ENCODE measurements at places on chromosomes 4 and X.

GRCh38 chr4:1786544-1787362 is 6.3 kb upstream of the FGFR3 start:
- DNase-seq, result no peak

DNA sequence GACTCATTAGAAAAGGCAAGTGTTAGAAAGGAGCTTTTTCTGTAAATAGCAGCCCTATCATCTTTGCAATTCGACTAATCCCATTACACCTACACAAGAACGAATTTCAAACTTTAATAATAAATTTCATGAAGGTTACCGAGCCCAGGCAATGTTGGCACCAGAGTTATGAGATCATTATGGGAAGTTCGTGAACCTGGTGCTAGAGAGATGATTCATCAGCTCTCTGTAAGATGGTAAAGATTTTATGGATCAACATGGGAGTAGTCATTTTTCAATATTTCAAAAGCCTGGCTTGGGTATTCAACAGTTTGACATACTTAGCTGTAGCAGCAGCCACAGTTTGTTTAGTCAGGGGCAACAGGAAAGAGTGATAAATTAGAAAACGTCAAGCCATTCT is 35.8 kb downstream of the AMELX start:
- no peak for DNase-seq

DNA sequence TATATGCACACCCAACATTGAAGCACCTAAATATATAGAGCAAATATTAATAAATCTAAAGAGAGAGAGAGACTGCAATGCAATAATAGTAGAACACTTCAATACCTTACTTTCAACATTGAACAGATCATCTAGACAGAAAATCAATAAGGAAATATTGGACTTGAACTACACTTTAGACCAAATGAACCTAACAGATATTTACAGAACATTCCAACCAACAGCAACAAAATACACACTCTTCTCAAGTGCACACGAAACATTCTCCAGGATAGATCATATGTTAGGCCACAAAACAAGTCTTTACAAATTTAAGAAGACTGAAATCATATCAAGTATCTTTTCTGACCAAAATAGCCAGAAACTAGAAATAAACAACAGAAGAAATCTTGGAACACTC is 66.6 kb downstream of the CD99L2 start:
- no peak for DNase-seq

DNA sequence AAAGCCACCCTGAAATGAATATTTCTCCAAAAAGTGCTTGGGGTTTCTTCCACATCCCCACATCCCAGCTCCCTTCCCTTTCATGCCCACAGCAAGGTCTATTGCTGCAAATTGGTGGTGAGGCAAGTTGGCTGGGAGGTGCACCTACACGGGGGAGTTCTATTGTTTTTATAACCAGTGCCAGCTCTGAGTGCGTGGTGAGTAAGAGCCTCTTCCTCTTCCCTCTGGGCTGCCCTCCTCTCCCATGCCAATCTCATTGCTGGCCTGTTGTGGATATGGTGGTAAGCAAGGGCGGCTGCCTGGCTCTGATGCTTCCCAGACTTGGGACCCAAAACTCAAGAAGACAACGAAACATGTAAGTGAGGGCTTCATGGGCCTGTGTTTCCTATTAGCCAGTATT is 204.3 kb downstream of the SHROOM3 start:
- DNase-seq, result no peak

- DNase-seq, result no peak
Observed at GRCh38 chrX:125505207-125505606, 185.5 kb downstream of the TEX13C start.

- no peak for DNase-seq
Observed at GRCh38 chrX:151085207-151085606, 91.2 kb upstream of the GPR50 start.

GRCh38 chr4:37685823-37686372 is 278 bp downstream of the RELL1 start:
- no peak for DNase-seq

DNA sequence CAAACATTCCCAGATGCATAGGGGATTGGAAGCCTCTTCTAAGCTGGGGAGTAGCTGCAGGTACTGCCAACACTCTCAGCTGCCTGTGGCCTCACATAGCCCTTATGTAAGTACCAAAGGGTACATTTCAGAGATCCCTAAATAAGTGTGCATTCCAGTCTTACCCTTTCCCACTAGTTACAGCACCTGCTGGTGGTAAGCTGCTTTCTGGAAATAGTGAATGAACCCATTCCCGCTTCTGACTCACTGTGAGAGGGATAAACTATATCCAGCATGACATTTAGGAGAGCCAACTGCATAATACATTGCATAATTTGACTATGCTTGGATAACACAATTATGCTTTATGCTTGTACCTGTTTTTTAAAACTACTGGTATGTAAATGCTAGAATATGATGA is 149.0 kb downstream of the FAM13A start:
- no peak for DNase-seq

DNA sequence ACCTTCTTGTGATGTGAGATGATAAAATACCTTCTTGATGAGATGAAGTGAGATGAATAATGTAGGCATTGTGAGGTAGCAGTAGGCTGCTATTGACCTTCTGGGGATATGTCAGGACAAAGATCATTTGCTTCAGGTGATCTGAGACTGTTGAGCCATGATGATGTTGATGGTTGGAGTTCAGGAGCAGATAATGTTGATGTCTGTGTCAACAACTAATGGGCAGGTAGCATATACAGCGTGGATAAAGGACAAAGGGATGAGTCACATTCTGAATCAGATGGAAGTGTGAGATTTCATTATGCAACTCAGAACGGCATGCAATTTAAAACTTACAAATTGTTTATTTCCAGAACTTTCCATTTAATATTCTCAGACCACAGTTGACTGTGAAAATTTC is 57.3 kb downstream of the RAP1GDS1 start:
- DNase-seq, result no peak

- DNase-seq, result no peak
Observed at GRCh38 chr4:87074121-87074488, 139.3 kb downstream of the AFF1 start.
